Nucleus accumbens (tissue), 56 donors: ENCODE measurements at places on chromosomes 5 and 9.

GRCh38 chr5:40559306-40559705 is 120.4 kb upstream of the PTGER4 start:
- no peak for DNase-seq

DNA sequence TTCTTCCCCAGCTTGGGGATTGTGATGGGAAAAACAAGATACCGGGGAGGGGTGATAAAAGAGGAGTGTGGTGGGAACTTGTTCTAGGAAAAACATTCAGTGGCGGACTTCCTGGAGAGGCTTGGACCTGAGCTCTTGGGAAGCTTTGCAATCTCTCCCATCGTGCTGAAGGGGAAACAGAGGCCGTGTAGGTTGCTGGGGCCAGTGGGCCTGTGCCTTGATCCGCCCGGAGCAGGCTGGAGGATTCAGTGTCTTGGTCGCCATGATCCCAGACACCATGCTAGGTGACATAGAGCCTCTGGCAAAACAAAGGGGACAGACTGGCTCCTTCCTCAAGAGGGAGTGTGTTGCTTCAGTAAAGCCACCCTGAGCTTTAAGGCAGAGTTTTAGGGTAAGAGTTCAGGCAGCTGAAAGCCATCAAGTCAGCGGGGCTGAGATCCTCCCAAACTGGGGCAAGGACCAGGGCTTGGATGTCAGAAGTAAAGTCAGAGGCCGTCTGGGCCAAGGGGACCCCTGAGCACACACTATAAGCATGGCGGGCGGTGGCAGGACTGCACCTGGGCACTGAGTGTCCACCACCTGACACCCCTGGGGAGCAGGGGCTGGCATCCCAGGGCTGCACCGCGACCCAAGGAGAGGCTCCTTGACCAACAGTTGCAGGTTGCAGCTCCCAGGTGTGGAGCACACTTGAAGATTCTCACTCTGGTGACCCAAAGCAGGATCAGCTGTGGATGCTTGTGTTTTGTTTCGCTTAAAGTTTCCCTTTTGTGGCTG is 44.7 kb downstream of the TRIP13 start:
- DNase-seq = no peak

DNA sequence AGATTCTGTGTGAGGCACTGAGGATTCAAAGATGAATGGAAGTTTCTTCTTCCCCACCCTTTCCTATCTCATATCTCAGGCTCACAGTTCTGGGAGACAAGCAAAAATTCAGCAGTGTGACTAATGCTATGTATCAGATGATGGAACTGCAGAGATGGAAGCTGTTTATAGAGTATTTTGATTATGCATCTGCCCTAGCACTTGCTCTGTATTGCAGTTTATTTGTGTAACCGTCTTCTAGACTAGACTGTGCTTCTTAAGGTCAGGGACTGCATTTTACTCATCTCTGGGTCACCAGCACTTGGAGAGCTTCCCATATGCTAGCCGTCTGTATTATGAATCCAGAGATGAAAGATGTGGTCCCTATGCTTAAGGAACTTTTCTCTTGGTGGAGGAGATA is 12.6 kb downstream of the CAVIN4 start:
- no peak for DNase-seq

GRCh38 chr5:76372323-76373054 is 30.6 kb upstream of the IQGAP2 start:
- DNase-seq = peak; percentile 1

DNA sequence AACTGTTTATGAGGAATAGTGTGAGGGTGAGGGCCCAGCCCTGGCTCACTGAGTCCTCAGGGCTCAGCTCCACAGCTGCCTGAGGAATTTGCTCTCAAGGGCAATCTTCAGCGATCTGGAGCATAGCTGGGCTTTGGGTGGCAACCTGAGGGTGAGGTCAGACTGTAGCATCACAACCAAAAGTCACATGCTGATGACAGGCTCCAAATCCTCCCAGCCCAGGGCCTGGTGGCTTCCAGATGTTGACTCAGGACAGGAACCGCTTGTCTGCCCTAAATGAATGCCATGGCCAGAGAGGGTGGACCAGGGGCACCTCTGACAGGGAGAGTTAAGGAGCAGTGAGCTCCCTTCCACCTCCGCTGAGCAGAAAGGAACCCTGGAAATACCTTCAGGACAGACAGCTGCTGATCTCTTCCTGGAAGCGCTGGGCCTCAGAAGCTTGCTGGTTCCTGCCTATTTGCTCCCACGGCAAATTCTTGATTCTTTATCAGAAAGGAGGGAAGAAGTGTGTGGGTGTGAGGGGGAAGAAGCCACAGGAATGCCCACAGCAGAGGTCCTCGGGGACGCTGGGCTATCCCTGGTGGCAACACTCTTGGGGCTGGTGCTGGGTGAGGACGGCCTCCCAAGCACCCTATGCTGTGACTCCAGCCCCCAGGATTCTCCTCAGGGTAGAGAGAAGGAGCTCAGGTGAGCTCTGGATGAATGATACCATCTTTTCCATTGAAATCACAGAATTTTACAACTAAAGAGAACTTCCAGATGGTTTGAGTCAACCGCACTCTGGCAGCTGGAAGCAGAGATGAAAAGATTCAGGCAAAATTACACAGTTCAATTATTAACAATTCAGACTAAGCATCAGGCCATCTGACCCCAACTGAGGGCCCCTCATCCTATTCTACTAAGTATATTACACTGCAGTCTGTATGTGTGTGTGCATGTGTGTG is 13.8 kb upstream of the CTSL start:
- DNase-seq = no peak

GRCh38 chr5:37495668-37496347 is 116.7 kb downstream of the WDR70 start:
- no peak for DNase-seq

GRCh38 chr5:106306313-106307028 is 1364.3 kb downstream of the EFNA5 start:
- DNase-seq = no peak

- DNase-seq = no peak
Measured at GRCh38 chr9:6924988-6925563, 167.3 kb downstream of the KDM4C start.

- DNase-seq = peak; percentile 20
Measured at GRCh38 chr5:168023191-168023590, 268.3 kb upstream of the WWC1 start.

DNA sequence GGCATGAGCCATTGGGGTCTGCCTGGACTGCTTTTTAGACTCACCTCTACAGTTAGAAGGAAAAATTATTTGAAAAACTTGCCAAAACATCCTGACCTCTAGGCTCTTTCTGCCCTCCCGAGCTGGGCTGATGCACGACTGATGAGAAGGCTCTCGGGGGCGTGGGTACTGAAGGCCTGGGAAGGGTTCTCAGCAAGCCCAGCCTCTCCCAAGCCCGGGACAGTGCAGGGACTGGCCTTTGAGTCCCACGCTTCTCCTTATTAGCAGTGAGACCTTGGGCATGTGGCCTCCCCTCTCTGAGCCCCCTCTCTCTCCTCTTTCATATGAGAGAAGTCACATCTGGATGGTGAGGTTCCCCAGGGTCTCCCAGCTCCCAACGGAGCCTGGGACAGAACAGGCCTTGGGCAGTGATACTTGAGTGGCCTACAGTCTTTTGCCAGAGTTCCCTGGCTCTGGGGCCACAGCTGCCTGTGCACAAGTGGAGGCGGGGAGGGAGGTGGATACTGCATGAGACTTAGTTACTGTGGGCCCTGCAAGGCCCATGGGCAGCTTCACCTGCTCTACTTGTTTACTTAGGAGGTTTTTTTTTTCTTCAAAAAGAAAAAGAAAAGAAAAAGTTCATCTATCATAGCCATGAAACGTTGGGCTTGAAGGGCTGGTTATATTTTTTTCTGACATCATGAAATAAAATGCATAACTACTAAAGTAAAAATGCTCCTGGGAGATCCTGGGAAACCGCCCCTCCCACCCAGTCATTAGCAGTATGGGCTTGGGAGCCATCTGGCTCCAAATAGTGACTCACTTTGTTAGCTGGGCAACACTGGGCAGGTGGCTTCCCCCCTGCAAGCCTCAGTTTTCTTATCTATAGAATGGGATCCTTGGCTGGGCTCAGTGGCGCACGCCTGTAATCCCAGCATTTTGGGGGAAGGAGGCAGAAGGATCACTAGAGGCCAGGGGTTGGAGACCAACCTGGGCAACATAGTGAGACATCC is 139.4 kb downstream of the GAPVD1 start:
- DNase-seq = no peak

DNA sequence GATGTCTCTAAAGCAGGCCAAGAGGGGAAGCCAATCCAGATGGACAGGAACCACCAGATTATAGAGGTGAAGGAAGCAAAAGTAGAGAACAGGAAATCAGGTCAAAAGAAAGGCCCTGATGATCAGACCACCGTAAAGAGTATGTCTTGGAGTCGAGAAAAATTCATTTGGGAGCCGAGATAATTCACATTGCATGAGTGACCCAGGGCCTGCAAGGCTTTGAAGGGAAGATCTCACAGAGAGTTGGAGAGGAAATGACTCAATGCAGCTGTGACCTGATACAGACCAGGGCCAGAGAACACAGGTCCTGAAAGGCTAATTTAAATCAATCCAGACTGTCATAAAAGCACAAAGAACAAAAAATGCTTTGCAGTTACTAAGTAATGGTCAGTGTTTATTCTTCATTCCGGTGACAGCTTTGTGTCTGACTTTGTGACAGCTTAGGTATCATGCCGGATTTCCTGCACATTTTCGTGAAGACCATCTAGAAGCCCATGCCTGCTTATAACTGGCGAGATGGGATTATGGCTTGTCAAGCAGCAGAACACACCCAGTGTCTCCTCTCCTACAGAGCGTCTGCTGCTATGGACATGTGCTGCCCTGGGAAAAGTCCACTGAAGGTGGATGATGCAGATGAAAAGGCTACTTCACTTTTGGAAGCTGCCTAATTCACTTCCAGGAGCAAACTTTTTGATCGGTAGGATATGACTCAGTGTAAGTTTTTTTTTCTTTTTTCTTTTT is 5.8 kb upstream of the ACTBL2 start:
- no peak for DNase-seq

GRCh38 chr5:94228791-94229190 is 389.6 kb downstream of the KIAA0825 start:
- no peak for DNase-seq

DNA sequence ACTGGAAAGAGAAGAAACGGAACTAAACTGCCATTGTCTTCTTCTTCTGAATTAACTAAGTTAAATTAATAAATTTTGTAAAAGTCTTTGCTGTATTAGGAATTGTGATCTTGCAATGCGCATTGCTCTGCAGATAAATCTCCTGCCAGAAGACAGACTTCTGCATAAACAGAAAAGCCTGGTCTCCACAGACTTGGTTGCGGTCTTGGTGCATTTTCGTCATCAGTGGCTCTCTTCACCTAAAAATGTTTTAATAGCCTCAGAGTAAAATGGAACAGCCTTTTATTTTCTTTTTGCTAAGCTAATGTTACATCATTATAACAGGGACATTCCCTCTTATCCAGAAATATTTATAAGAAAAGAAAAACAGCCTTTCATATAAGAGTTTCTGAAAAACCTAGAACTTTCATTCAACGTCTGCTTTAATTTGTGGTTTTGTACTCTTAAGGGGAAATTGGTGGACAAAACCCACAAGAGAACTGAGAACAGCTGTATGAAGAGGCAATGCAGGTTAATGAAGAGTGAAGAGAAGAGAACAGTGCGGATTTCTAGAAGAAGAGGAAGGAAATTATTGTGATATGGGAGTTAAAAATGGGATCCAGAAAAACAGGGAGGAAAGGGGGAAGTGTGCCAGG is 10.1 kb downstream of the IFNA5 start:
- no peak for DNase-seq

DNA sequence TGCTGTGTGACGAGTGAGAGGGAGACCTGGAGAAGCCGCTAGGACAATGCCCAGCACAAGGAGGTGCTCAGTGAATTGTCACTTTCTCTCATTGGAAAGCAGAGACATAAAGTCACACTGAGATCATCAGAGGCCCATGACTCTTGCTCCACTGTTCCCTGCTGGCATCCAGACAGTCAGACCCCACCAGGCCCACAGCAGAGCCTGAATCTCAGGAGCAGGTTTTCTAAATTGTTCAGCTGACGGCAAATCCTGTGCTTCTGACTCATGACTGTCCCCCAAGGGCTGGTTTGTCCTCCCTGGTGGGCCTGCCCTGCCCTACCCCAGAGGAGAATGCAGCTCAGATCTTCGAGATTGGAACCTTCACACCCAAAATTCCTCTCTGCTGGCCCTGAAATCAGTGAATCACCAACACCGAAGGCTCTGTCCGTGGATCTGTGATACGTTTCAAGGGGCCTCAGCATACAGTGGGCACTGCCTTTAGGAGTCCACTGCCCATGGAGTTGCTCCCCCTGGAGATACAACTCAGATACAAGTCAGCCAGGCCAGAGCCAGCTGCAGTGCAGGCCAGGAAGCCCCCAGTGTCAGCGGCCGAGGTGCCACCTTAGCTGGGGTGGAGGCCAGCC is 2.7 kb downstream of the PTGES start:
- no peak for DNase-seq

DNA sequence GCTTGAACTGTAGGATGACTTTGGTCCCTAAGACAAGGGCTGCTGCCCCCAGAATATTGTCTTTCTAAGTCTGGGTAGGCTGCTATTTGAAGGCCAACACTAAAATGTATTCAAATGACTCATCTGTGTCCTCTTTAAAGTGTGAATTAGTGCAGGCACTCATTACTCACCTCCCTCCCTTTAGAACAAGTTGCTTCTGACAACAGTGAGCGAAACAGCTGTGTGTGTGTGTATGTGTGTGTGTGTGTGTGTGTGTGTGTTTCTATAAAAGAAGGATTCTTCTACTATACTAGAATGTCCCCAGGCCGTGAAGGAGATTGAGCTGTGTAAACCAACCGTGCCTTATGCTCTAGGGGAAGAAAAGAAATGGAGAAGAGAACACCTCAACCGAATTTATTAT is 1337.2 kb downstream of the PTPRD start:
- no peak for DNase-seq

DNA sequence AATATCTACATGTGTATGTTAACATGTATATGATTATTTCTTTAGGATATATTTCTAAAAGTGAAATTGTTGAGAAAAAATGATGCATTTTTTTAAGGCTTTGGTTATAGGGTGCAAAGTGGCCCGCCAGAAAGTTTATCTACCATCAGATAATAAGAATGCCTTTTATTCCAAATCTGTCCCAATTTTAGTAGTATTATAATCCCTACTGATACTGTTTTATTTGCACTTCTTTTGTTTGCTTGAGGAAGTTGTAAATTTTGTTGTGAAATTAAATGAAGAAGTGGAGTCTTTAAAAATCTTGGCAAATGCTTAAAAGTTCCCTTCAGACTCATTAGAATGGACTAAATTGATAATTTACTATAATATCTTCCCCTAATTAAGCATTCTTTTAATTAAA is 73.0 kb downstream of the NIPBL start:
- no peak for DNase-seq
